ENCODE measurements at places on chromosomes 3 and 15.

DNA sequence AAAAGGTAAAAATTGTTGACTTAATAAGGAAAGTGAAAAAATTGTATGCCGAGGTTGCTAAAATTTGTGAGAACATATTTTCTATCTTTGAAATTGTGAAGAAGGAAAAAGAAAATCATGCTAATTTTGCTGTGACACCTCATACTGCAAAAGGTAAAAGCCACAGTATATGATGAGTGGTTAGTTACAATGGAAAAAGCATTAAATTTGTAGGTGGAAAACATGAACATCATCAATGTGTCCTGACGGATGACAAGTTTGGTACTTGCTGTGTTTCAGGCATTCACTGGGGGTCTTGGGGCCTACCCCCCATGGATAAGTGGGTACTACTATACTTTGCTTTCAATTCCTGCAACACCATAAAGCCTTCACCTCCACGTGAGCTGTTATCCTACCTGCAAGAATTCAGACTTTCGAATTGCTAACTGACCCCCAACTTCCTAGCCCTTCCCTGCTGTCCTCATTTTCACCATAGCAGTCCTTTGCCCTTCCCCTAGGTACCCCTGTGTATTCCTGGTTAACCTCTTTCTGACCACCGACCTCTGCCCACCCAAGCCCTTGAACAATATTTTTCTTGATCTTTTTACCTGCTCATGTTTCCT is 62.4 kb downstream of the RAB7A start:
- DNase-seq = no peak

GRCh38 chr3:110955301-110955880 is 116.2 kb upstream of the NECTIN3 start:
- DNase-seq = no peak

DNA sequence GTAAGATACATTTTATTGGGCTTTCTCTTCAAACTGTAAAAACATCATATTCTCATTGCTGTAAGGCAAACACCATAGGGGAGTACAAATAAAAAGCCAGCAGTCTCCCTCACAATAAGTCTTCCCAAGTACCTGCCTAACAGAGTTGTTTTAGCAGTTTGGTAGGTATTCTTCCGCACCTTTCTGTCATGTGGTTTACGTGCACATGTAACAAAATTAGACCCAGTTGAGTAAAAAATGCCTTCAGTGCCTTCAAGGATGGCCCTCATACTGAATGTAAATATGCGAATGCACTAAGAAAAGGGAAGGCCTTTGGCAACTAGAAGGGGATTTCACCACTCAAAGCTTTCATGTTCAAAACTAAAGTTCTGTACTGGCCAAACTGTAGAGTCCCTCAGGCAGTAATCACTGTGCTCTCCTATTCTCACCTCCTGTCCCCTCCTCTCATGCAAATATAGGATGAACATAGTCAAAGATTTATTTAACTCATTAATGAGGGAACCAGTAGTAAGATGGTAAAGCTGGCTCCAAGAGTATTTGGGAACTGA is 26.4 kb downstream of the USP3 start:
- no peak for DNase-seq

GRCh38 chr15:25057574-25057973 is 102.8 kb downstream of the SNRPN start:
- DNase-seq = no peak

DNA sequence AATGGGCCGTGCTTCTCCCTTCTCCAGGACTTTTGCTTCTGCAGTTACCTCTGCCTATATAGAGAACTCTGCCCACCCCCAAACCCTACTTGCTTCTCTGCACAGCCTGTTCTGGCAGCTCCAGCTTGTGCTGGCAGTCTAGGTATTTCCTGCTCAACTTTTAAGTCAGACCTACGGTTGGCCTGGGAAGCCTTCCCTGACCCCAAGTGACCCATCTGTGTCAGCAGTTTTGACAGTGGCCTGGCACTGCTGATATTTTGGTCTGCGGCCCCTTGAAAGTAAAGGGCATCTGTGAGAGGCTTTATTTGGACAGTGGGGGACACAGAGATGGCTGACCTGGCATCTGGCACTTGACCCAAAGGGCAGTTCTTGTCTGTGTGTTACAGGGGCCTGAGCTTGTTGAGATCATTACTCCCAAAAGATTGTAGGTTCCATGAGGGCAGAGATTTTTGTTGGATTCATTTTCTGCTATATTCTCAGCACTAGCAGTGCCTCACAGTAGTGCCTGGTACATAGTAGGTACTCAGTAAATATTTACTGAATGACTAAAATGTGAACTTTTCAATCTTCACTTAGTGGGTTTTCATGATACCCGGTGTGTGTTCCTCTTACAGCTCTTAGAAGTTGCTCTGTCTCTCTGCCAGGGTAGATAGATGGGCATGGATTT is 55.2 kb upstream of the TRAK1 start:
- no peak for DNase-seq

GRCh38 chr3:193688834-193689714 is 96.1 kb downstream of the OPA1 start:
- DNase-seq = no peak

GRCh38 chr3:76203578-76203977 is 418.2 kb upstream of the ZNF717 start:
- no peak for DNase-seq

- no peak for DNase-seq
Observed at GRCh38 chr15:97502038-97502437, 458.5 kb upstream of the ARRDC4 start.

DNA sequence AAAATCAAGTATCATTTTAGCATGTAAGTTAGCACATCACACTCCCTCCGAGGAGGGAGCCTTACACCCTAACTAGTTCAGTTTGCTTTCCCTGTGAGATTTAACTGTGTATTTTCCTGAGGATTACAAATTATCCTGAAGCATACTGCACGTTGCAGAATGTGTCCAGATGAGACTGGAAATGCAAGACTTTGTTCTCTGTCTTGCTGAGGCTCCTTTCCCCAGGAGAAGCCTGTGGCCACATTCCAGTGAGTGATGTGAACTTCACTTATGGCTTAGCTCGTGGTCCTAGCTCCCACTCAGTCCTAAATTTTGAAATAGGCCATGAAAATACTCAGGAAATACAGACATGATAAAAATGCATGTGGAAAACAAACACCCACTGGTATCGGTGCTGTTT is 23.7 kb downstream of the PDZRN3 start:
- no peak for DNase-seq

- DNase-seq = no peak
Observed at GRCh38 chr3:38067508-38068233, 28.7 kb downstream of the DLEC1 start.

- DNase-seq = no peak
Observed at GRCh38 chr3:52250122-52250521, 4.6 kb downstream of the PPM1M start.

DNA sequence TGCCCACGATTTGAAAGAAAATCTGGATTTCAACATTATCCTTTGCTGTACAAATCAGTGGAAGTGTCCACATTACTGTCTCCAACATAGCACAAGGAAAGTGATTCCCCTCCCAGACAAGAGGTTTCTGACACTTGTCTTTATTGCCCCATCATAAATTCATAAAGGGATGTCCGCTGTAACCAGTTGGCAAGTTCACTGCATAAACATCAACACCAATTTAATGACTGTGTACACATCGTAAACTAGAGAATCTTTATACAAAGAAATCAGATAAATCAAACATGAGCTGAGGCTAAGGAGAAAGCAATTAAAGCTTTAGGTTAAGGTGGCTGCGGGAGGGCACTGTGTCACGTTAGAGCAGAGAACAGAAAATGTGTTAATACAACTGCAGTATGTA is 129.8 kb downstream of the MEIS2 start:
- no peak for DNase-seq

All from right kidney (tissue), 9 donors.